ENCODE measurements at places on chromosomes 4 and X.

DNA sequence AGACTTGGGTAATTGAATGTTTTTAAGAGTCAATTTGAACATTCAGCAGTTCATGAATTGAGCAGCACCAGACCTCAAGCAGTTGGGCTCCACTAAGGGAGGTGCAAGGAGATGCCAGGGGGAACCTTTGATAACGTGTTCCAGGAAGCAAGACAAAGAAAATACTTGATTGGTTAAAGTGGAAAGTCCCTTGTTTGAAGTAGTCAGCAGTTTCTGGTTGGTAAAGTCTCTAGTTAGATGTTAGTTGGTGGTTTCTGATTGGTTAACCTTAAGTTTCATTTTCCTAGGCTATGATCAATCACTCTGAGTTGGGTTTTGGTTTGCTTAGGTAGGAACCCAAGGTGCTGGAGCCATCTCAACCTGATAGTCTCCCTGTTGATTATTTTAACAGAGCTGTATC lies 4.0 kb downstream of the HERC6 start:
- DNase-seq, result no peak

DNA sequence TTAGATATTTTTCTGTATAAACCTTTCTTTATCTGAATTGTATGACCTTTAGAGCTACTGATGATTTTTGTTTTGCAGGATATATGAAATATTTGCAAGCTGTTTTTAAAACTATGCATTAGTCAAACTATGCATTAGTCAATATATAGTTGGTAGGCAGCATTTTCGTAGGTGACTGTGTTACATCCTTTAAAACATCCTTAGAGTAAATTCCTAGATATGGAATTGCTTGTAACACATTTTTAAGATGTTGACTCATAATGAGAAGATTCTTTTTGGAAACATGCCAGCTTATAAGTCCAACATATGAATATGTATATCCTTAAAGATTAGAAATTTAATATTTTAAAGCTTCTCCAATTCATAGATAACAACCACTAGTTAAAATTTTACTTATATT lies 1768.5 kb downstream of the PCDH7 start:
- no peak for DNase-seq

GRCh38 chr4:110823251-110823650 lies 200.4 kb upstream of the PITX2 start:
- DNase-seq, result no peak

DNA sequence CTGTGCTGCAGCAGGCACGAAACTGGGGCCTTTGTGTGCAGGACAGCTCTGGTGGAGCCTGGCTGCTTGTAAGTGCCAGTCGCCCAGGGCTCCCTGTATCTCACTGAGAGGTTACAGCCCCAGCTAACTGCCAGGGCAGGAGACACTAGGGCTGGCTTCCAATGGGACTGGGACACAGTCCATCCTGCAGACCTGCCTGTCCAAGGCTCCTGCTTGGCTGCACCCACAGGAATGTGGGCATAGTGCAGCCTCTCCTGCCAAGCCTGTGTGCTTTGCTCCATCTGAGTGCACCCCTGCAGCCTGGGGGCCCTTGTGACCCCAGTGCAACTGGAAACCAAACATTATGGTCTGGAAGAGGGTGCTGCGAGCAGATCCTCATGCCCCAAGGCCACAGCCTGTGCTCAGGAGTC lies 144.0 kb downstream of the ADAM29 start:
- no peak for DNase-seq

Measured in NCI-H2029 (cell line).